Activated naive CD4-positive, alpha-beta T cell treated with Interleukin-2 at 50 U/mL for 16 hours (primary cell): ENCODE measurements at places on chromosomes 12 and 14.
A peak's percentile ranks its signal among the peaks of the same experiment; 100 is the strongest.

- no peak for DNase-seq
Observed at GRCh38 chr14:46769292-46769691, 117.7 kb upstream of the RPL10L start.

DNA sequence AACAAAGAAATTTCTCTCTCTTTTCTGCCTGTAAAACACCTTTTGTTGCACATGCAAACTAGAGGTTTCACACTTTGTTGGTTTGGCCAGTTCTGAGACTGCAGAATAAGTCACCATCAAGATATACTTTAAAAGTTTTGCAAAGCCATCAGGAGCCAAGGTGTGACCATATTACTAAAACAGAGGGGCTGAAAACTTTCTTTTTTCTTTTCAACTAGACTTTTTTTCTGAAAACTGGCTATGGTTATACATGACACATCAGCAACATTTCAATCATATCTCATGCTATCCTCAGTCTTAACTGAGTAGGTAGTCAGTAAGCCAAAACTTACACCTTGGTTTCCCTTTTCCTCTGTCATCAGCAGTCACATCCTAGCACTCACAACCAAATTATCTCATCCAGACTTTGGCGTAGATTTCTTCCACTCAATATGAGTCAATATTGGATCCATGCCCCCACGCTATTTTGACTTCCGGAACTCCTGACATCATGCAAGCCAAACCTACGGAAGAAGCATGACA is 4.1 kb upstream of the IFNG start:
- DNase-seq = peak; percentile 49

DNA sequence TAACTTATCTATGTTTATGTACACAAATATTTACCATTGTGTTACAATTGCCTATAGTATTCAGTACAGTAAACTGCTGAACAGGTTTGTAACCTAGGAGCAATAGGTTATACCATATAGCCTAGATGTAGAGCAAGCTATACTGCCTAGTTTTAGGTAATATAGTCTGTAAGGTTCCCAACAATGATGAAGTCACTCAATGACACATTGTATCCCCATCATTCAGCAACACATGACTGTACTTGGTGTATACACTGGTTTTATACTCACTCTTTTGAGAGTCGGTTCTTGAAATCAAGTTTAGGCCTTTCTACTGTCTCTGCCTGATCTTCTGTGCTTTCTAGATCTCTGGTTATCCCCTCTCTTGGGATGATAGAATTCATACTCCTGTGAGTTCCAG is 5.5 kb downstream of the RNASE1 start:
- DNase-seq = no peak

DNA sequence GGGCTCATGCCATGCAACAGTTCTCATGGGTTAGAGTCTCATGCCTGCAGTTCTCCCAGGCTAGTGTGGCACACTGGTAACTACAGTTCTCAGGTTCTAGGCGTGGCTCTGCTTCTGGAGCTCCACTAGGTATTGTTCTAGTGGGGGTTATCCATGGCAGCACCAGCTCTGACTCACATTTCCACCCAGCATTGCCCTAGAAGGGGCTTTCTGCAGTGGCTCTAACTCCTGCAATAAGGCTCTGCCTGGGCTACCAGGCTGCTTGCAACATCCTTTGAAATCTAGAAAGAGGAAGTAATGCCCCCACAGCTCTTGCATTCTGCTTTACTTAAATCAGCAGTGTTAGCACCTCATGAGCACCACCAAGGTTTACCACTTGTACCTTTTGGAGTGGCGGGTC is 220.3 kb upstream of the ARID2 start:
- DNase-seq = no peak

GRCh38 chr12:118311666-118312065 is 61.0 kb downstream of the TAOK3 start:
- no peak for DNase-seq
